Psoas muscle (tissue), 8 donors: ENCODE measurements at places on chromosomes 3 and 15. TPM values are rescaled to one million over a fixed set of nuclear protein-coding genes. Genes with fewer than 3 reads are reported as not detected.

- no peak for DNase-seq
These were observed 72.7 kb downstream of the MB21D2 start for GRCh38 chr3:192844836-192845525.

- DNase-seq = no peak
These were observed 11.1 kb downstream of the ARHGAP31 start for GRCh38 chr3:119305286-119305685.

The MAP6D1 gene
- total RNA-seq = 7.3 TPM

GRCh38 chr15:42275780-42276391 is 2.7 kb upstream of the TMEM87A start:
- no peak for DNase-seq

The CADM2 gene
- total RNA-seq = 5.2 TPM

DNA sequence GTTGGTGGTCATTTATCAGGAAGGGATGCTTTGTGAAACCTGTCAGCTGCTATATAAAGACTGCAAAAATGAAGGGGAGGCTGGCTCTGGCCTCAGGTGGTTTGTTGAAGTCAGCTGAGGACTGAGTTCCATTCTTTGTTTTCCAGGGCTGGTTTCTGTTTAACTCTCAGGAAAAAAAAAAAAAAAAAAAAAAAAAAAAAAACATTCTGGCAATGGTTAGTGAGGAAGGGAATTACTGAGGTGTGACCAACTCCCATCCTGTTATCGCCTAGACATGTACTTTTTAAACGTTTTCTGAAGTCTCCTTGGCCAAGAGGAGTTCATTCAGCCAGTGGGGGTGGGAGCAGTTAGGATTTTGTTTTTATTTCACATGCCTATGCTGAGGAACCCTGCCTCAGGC is 316.3 kb downstream of the OXSM start:
- no peak for DNase-seq

- DNase-seq = no peak
These were observed 33.3 kb upstream of the MRPS22 start for GRCh38 chr3:139310474-139310933.

DNA sequence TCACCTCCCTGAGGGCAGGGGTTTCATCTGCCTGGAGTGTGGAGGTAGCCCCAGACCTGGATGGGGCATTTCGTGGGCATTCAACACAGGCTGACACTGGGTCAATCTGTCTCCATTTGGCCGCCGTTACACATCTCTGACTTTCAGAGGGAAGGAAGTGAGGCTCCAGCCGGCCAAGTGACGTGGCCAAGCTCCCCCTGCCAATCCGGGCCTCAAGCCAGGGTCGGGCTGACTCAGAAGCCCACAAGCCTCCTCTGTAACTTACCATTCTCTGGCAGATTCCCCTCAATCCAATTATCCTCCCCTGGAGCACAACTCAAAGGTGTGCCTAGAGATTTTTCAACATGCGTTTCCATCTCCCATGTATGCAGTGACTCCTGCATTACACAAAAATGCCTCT is 227.6 kb downstream of the KLF13 start:
- DNase-seq = peak; percentile 45

GRCh38 chr3:168070919-168071318 is 24.8 kb downstream of the GOLIM4 start:
- no peak for DNase-seq

The MRAS gene
- 123 TPM for total RNA-seq

DNA sequence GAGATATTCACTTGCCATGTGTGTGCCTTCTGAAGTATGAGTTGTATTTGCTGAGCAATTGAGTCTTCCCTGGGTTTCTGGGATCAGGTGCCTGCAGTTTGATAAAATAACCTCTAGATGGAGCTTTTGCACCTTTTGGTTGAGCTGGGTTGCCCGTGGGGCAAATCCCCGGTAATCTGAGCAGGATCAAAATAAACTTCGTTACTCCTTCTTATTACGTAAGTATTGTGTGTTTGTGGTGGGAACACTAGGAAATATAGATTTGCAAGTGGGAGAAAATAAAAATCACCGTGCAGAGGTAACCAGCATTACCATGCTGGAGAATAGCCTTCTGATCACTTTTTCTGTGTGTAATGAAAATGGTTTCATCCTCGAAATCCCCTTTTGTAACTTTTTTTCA is 277.4 kb upstream of the NR2E3 start:
- DNase-seq = no peak

GRCh38 chr3:124831628-124832199 is 55.5 kb downstream of the ITGB5 start:
- DNase-seq = no peak

DNA sequence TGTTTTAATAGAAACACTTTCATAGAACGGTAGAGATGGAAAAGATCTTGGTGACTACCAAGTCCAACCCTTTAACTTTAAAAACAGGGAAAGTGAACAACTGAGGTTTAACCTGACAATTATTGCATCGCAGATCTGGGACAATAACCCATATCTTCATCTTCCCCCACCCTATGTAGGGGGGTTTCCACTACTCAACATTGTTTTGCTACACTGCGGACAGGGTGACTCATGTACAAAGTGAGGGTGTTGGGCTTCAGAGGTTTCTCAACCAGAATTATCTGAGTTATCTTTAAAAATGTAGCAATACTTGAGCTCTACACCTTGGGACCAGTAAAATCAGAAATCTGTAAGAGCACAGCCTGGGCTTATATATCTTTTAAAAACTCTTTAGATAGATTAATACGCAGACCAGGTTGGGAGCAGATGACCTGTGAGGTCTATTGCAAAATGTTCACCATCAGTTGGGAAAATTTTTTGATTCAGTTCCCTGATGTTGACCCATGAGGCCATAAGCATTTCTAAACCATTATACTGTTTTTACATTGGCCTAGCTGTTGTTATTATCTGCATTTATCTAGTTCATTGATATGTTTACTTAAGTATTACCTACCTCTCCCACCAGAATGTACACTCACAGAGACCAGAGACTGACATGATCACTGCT is 103.6 kb upstream of the ICE2 start:
- no peak for DNase-seq

GRCh38 chr3:124636101-124636862 is 94.0 kb upstream of the UMPS start:
- no peak for DNase-seq

GRCh38 chr3:101976473-101976872 is 127.2 kb downstream of the NFKBIZ start:
- no peak for DNase-seq

The CCR5 gene
- total RNA-seq = 0.53 TPM

DNA sequence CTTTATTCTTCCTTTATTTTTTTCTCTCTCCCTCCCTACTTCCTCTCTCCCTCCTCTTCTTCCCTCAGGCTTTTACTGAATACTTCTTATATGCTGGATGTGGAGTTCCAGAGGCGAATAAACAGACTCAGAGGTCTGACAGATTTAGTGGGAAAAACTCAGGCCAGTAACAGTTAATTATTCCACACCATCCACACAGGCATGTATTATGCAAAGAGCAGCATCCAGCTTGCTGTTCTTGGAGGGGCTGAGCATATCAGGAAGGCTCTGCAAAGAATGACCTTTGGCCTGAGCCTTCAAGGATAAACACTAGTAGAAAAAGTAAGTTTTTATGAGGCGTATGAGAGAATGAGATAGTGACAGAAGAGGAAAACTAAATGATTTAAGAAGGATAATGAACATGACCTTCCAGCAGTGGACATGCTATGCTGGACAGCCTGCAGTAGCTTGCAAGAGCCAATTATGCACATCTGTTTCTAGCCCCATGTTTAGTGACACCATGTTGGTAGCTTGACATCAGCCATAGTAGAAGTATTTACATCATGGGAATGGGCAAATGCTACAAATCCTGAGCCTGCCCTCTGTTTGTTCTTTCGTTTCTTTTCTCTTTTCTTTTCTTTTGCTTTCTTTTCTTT is 387.4 kb downstream of the EPHB1 start:
- no peak for DNase-seq

- DNase-seq = no peak
These were observed 3.3 kb downstream of the CHRNA3 start for GRCh38 chr15:78617516-78617915.
